ENCODE measurements at places on chromosomes 5 and 9.

- DNase-seq, result no peak
Observed at GRCh38 chr9:4035777-4036176, 264.1 kb downstream of the GLIS3 start.

DNA sequence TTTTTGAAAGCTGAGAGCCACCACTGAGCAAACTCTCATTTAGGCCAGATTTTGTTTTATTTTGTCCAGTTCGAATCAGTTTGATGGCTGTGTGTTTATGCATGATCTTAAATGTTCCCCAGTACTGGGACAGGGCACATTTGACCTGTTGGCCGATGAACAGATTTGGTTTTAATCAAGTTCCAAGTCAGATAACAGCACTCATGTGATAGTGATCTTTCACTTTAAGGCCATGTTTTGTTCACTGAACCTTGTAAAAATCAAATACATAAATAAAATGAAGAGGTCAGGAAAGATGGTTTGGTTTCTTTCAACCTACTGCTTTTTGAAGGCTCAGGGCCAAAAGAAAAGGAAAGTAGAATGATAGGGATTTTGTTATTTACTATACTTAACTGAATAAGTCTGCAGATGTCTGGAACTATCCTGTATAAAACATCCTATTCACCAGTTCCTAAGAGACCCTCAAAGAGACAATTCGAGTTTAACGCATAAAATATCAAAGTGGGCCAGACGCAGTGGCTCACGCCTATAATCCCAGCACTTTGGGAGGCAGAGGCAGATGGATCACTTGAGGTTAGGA, 77.2 kb downstream of the PGM5 start:
- DNase-seq, result no peak

DNA sequence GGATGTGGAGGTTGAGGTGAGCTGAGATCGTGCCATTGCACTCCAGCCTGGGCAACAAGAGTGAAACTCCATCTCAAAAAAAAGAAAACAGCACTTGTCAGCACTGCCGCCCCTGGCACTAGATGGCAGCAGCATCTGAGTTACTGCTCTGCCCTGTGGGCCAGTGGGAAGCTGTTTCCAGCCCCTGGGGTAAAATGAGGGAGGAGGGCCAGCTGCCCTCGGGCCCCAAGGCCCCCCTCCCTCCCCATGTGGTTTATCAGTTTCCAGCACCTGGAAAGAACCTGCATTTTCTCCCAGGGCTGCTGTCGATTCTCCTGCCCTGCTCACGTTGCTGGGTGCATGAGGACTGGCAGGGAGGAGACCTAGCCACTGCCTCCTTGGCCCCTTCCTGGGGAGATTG, 13.2 kb upstream of the CEL start:
- no peak for DNase-seq

- no peak for DNase-seq
Observed at GRCh38 chr9:110426052-110426709, 88.5 kb upstream of the TXNDC8 start.

GRCh38 chr5:120682851-120683250, 218.8 kb downstream of the PRR16 start:
- DNase-seq, result no peak

GRCh38 chr9:111362526-111362925, 32.5 kb upstream of the OR2K2 start:
- no peak for DNase-seq

DNA sequence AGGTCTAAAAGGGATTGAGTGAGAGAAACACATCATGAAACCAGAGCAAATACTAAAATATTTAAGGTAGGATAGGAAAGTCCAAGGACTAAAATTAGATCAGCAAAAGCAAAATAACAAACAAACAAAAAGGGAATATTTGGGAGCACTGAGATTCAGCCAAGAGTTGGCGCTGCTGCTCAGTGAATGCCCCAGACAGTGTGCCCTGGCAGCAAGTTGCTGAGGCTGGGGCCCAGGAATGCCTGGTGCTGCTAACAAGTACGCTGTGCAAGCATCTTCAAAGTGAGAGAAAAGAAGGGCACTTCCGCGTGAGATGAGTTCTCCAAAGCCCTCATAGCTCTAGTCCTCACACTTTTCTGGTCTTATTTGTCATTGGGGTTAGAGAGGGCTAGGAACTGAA, 603.3 kb downstream of the EFNA5 start:
- DNase-seq, result no peak
